B cell (primary cell): ENCODE measurements at places on chromosomes 11 and 22.

DNA sequence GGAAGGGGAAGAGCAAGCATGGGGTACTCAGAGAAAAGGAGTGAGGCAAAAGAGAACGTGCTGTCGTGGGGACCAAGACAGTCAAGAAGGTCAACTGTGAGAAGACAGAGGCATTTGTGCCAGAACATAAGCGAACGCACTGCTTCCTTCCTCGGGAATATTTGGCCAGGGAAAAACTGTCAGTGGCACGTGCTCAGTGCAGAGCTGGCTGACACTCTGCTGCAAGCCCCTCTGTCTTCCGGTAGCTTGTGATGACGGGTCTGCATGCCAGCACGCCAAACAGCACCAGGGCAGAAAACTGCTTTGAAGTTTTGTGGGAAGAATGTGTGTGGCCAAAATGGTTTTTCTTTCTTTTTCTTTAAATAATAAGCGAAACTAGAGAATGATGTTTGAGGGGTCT lies 60.6 kb downstream of the SMCO4 start:
- DNase-seq: no peak

GRCh38 chr11:117180020-117180419 lies 1.5 kb downstream of the SIDT2 start:
- DNase-seq: no peak

DNA sequence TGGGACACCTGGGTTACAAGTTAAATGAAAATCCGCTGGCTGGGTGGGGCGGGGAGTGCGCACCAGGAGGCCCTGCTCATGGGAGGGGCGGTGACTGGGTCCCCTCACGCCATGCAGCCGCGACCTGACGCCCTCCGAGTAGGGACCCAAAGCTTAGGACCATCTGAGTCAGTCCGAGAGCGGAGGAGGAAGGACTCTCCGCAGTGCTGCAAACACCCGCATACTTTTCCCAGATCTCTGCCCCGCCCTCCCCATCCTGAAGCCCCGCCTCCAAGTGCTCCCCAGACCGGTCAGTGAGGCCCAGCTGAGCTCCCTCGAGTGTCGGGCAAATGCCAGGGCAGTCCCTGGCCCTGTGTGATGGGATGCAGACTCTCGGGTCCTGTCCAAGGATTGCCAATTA lies 6.6 kb upstream of the FLI1 start:
- no peak for DNase-seq

DNA sequence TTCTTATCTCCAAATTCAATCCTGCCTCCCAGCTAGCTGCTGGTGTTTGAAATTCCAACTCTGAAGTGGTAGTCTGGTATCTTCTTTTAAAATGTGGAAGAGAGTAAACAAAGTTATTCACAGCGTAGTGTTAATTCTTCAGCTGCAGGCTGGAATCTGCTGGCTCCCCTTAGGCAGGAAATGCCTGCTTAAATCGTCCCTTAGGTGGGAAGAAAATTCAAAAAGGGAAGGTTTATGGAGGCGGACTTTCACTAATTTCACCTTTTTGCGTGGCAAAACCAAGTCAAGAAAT lies 439.0 kb upstream of the CCDC90B start:
- DNase-seq: no peak

- no peak for DNase-seq
Observed at GRCh38 chr11:123135863-123136446, 59.1 kb downstream of the CLMP start.

DNA sequence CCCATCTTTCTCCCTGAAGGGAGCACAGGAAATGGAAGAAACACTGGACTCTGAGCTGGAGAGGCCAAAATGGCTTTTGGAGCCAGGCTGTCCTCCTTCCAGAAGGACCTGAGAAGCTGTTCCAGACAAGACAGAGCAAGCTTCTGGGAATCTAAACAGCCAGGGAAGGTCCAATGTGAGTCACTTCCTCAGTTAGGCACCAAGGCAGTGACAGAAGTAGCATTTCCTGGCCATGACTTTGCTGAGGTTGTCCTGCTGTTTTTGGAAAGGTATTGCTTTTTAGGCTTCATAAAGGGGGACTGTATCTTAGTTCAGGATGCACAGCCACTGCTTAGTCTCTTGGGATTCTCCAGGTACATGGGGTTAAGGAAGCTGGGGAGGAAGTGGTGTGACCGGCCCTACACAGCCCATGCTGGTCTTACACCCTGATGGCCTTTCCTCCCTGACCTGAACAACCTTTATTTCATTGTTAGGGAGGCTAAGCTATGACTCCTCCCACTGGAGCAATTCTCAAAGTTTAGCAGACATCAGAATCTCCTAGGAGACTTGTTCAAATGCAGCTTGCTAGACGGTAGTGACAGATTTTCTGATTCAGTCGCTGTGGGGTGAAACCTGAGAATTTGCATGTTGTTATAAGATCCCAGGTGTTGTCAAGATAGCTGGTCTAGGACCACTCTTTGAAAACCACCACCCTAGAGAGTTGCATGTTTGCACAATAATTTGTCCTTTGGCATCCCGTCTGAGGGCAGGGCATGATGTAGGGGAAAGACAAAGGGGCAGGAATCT lies 6.8 kb upstream of the INSC start:
- peak; percentile 41 for DNase-seq

DNA sequence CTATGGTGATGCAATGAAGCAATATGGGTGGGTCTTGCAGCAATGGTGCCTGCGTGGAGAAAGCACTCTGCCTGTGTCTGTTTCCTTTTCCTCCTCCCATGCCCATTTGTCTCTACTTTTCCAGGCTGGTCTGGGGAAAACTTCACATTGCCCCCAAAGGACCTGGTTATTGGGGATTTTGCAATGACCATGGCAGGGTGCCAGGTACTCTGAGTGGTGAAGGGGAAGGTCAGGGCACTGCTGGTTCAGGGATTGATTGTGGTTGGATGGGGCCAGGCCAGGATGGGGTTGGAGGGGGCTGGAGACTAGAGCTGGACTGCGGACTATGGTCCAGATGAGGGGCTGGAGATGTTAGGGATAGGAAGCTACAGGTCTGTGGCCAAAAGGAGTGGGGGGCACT lies 92.1 kb downstream of the INSC start:
- no peak for DNase-seq

DNA sequence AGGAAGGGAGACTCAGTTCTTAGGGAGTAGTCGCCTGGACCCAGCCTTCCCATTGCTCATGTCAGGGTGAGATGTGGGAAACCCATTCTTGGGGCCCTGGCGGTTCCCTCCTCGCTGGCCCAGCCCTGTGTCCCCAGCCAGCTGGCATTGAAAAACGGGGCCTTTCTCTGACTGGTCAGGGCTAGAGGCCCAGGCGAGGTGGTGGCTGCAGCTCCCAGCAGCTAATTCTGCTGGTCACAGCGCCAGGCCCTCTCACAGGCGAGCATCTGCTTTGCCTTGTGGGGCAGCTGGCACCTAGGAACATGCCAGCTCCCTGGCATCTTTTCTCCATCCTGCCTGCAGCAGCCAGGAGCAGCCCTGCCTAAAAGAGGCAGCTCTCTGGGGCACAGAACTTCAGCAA lies 20.1 kb downstream of the TSPAN18 start:
- no peak for DNase-seq
